T-cell (primary cell): ENCODE measurements at places on chromosomes 1 and 21.

DNA sequence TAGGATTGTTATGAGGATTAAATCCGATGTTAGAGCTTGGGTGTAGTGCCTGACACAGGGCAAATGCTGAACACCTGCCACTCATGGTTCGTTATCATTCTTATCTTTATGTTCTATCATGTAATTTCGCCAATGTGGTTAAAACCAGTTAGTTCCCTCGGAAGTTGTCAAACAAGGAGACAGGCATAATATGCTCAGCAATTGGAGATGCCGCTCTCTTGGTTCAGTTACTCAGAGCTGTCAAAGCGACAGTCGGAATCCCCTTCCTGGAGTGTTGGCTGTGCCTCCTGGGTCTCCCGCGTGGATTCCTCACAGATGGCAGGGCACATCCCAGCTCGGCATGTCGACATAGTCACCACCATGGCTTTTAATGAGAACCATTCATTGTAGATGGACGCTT lies 192.2 kb downstream of the ROR1 start:
- no peak for DNase-seq

- no peak for DNase-seq
Observed at GRCh38 chr1:198686069-198686728, 47.4 kb downstream of the PTPRC start.

GRCh38 chr1:109307274-109308021 lies 637 bp upstream of the MYBPHL start:
- no peak for DNase-seq

DNA sequence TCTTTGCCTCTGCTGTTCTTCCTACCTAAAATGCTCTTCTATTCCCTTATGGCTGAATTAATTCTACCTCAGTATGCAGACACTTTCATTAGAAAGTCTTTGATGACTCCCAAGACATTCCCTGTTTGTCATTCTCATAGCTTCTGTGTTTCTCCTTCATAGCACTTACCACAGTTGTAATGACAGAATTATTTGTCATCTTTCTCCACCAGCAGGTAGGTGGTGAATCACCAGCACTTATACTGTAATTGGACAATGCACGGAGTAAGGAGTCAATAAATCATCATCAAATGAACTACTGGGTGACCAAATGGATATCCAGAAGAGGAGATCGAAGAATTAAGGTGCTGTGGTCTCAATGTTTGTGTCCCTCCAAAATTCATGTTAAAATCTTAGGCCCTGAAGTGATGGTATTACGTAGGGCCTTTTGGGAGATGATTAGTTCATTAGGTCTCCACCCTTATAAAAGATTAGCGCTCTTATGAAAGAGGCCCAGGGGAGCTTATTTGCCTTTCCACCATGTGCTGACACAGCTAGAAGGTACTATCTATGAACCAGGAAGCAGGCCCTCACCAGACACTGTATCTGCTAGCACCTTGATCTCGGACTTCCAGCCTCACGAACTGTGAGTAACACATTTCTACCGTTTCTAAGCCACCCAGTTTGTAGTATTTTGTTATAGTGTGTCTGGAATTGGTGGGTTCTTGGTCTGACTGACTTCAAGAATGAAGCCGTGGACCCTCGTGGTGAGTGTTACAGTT lies 2.4 kb upstream of the CCT8 start:
- no peak for DNase-seq

GRCh38 chr1:2431518-2431917 lies 19.2 kb upstream of the PEX10 start:
- DNase-seq: no peak

- no peak for DNase-seq
Observed at GRCh38 chr1:94160811-94161210, 39.9 kb upstream of the ABCA4 start.

DNA sequence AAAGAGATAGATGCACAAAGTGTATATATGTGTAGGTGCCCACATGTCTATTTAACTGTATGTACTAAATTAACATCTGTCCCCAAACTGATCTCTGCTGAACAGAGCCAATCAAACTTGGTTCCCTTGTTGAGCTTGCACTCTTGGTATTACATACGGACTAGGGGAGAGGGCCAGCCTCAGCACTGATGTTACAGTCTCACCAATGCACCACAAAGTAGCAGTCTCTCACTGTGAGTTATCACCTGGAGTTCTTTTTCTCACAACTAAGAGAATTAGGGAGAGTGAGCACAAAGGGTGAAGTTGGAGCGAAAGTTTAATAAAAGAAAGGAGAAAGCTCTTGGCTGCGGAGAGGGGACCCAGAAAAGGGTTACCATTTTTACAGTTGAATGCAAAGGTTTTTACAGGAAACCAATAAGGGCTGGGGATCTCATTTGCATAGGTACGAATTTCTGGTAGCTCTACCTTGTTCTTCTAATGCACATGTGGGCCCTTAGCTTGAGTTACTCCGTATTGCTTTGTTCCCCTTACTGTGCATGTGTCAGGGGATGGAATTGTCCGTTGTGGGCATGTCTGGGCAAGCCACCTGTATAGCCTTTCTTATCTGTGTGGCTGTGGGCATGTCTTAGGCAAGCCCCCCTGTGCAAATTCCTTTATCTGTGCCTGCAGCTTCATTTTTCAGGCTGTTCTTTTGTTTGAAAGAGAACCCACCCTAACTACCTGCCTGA lies 13.3 kb upstream of the CHI3L2 start:
- DNase-seq: no peak

GRCh38 chr21:45562965-45563364 lies 20.7 kb upstream of the SLC19A1 start:
- no peak for DNase-seq

GRCh38 chr1:81118550-81118949 lies 682.2 kb upstream of the ADGRL2 start:
- no peak for DNase-seq

- DNase-seq: no peak
Observed at GRCh38 chr1:115343200-115343737, 5.2 kb upstream of the NGF start.

DNA sequence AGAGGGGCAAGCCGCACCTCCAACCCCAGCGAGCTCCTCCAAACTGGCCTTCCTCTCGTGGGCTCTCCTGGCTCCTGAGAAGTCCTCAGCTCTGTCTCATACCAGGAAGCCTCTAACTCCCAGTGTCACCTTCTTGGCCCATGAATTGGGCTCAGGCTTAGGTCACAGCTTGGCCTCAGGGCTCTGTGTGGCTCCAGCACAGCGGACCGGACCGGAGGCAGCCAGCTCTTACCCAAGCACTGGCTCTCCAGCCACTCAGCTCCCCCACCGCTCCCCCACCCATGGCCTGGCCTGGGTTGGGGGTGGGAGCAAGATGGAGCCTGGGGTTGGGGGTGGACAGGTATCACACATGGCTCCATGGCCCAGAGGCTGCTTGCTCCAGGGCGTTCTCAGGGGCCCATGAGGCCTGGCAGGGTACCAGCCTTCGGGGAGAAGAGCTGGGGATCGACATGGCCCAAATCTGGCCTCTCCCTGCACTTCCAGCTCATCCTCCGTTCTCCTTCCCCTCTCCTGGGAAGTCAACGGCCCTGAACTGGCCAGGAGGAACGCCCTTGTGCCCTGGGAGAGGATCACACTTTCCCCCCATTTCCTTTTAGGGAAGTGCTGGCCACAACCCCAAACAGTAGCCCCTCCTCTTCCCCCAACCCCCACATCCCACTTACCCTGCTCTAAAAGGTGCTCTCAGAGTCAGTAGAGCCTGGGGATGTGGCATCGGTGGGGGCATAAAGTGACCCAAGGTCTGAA lies 97.5 kb downstream of the CASZ1 start:
- DNase-seq: no peak

DNA sequence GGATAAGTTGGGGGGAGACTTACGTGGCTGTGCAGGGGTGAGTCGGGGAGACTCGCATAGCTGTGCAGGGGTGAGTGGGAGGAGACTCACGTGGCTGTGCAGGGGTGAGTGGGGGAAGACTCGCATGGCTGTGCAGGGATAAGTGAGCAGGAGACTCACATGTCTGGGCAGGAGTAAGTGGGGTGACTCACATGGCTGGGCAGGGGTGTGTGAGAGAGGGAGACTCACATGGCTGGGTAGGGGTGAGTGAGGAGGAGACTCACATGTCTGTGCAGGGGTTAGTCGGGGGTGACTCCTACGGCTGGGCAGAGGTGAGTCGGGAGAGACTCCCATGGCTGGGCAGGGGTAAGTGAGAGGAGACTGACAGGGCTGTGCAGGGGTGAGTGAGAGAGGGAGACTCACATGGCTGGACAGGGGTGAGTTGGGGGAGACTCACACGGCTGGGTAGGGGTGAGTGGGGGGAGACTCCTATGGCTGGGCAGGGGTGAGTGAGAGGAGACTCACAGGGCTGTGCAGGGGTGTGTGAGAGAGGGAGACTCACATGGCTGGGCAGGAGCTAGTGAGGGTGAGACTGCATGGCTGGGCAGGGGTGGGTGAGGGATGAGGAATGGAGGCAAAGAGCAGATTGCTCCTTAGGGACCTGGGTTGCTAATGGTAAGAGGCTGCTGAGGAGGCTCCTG lies 56.0 kb upstream of the ABCG1 start:
- DNase-seq: no peak

DNA sequence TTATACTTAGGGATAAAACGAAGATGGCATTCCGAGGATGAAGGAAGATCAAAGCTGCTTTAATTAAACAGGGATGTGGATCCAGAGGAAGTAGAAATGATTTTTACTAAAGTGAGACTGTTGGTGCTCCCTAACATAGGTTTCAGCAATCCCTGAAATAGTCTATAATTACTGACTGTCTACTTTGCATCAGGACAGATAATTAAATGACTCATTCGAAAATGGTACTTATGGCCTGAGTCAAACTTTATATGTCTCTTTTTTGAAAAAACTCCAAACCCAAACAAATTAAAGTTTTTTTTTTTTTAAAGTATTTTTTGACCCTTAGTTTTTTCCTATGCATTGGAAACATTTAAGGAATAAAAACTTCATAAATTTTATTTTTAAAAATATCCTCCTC lies 90.3 kb downstream of the LYST start:
- no peak for DNase-seq

- no peak for DNase-seq
Observed at GRCh38 chr1:231544943-231545592, 16.6 kb downstream of the TSNAX start.

GRCh38 chr1:24374891-24375786 lies 38.4 kb downstream of the STPG1 start:
- DNase-seq: no peak

DNA sequence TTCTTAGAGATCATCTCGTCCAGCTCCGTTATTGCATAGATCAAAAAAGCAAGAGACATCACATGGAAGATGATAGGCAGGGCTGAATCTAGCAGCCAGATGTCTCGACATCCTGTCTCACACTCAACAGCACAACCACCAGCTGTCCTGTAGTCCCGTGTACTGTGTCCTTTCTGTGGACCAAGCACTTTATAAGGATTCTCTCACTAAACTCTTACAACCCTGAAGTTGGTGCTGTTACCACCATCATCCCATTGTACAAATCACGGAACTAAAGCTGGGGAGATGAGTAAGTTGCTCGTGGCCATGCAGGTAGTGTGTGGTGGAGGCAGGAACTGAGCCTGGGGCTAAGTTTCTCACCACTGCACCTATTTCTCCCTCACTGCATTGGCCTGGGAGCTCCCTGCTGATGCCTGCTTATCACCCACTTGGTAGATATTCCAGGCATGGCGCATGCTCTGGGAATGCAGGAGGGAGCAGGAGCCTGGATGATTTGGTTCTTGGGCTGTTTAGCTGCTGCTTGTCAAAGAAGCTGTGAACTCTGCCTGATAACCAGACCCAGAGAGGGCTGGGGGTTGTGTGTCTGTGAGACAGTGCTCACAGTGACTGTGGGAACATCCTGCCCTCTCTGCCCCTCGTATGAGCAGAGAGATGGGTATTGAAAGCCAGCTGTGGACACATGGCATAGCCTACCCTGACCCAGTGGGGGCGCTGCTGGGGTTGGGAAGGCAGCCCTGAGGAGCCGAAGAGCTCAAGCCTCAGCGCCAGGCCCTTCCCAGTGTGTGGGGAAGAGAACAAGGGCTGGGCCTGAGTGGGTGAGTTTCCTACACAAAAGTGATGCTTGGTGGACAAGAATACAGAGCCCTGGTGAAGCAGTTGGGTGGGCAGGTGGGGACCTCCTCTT lies 13.6 kb downstream of the PPFIA4 start:
- DNase-seq: no peak

DNA sequence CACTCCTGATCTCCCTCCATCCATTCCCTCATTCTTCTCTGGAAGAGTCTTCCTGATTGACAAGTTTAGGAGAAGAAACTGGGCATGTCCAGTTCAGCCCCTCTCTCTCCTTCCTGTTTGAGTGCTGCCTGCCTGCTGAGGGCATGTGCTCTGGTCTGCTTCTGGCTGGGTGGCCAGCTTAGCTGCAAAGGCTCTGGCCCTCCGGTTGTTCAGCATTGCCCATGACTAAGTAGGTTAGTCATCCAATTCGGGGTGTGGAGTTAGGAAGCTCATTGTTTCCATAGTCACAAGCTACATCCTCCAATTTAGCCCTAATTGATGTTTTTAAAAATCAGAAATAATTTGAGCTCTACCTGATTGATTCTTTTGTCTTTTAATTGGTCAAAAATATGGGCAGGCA lies 25.6 kb upstream of the PLA2G2E start:
- DNase-seq: no peak

DNA sequence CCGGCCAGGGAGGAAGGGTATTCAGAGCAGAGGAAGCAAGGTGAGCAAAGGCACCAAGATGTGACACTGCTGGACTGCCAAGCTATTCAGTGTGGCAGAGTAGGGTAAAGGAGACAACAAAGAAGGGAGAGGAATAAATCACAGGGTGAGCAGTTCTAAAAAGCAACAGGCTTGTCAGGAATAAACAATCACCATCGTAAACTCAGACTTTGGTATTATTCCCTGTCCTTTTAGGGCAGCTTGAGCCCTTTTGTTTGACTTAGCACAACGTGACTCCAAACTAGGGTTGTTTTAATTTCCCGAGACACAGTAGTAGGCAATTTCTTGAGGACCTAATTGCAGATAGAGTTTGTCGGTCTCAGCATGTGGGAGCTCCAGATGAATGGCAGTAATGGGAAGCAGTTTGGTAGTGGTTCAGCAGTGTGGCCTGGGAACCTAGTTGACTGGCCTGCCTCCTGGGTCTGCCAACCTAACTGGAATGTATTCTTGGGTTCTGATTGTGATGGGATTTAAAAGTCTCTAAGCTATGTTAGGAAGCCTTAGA lies 4.3 kb downstream of the CR1L start:
- DNase-seq: no peak

- DNase-seq: no peak
Observed at GRCh38 chr1:69787151-69787550, 219.4 kb downstream of the LRRC7 start.

GRCh38 chr1:69671363-69672010 lies 103.8 kb downstream of the LRRC7 start:
- no peak for DNase-seq

GRCh38 chr1:117066367-117066766 lies 6.2 kb downstream of the TTF2 start:
- DNase-seq: no peak

DNA sequence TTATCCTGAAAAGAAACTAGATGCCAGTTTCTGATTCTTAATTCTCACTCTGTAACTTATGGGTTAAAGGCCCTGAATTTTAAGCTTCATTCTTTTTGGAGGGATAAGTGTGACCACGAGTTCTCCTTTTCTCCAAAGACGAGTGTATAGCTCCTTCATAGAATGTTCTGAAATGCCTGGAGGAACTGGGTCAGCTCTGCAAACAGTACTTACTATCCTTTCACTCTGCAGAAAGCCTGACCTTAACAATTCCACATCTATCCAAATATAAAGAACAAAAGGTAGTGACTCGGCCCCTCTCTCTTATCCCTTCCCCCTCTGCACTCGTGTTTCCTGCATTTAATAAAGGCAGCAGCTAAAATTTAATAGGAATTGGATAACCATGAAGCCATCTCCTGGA lies 150.5 kb downstream of the LYPLAL1 start:
- DNase-seq: no peak
